ENCODE measurements at places on chromosomes 12 and 14.

DNA sequence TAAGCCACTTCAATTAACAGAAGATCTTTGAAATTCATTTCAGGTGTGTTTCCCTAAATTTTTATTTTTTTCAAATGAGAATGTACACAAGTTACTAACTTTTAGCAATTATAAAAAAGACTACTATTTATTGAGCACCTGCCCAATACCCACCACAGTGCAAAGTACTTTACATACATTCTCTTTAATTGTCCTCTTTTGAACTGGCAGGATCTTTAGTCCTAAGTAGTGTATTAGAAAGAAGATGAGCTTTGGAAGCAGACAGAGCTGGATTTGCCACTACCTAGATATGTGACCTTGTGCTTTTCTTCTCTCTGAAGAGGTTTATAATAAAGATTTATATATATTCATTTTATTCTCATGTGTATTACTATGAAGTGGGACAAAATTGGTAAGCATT is 63.7 kb downstream of the TMEM117 start:
- no peak for DNase-seq

GRCh38 chr12:18120899-18121298 is 30.9 kb upstream of the RERGL start:
- DNase-seq, result no peak

DNA sequence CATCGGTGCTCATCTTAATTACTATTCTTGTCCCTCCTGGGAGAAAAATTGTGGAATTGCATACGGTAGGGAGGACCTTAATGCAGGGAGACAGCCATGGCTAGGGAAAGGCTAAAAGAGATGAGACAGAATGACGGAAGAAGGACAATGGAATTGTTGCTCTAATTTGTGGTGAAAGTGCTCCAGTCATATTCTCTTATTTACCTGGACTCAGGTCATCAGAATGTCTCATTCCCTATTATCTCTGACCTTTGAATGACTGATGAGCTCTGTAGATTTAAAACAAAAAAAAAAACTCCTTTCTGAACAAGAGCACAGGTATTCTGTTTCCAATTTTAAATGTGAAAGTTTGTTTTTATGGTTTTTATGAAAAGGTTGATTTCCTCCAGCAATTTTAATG is 8.6 kb upstream of the EPS8 start:
- no peak for DNase-seq

DNA sequence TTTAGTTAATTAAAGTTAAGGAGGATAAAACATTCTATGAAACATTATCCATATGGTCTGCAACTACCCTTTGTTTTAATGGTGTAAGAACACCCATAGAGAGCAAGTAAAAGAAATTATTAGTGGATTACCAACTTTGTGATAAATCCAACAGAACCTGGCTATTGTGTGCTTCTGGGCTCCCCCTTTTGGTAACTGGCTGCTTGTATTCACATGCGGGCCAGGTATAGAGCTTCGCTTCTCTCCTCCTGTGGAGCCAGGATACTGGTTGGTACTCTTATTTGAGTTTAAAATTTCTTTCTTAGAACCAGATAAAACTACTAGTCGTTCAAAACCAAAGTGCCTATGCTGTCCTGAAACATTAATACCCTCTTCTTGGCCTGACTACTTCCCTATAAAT is 81.0 kb downstream of the PTPRR start:
- DNase-seq, result no peak

DNA sequence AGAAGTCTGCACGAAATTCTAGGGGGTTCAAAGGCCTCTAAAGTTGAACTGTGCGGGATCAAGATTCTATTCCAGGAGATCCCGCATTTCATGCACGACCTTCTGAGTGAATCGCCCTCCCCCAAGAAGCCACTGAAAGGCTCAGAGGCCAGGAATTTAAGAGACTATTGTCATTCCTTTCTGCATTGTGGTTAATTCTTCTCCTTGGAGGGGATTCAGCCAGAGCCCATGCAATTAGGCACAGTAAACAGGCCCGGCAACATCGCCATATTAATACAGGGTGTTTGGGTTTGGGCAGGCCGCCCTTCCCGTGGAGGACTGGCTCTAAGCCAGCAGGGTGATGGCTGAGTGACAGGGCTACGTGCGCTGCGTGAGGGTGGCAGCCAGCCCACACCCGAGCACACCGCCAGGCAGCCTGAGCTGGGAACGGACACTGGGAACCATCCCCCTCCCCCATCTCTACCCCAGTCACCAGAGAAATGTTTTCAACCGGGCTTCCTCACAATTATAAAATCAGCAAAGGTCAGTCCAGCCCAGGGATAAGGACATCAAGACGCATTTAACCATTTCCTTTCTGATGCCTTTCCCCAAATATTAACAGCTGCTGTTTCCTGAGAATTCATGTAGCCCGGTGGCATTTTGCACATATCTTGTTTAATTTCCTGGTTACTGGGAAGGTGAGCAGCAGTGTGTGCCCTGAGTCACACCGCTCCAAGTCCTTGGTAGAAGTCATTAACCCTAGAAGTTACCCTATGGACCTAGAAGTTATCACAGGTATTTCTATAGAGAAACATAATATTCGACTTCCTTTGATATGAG is 12.5 kb downstream of the EGLN3 start:
- DNase-seq, result no peak

DNA sequence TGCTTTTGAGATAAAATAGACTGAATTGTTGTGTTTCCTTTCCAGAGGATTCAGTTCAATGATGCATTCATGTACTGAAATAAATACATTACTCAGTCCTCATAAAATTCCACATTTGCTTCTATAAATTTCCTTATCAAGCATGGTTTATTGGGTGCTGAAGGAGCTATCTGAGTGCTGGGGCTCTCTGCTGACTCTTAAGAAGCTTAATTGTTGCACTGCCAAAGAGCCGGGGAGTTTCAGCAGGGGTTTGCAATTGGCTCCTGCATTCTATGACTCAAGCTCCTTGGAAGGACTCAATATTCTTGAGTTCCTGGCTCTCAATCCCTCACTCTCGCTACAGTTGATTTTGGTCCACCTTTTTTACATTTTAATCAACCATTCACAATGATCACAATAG is 69.8 kb upstream of the PYGL start:
- DNase-seq, result no peak

- DNase-seq, result no peak
These were observed 7.7 kb downstream of the RACGAP1 start for GRCh38 chr12:50017641-50018040.

DNA sequence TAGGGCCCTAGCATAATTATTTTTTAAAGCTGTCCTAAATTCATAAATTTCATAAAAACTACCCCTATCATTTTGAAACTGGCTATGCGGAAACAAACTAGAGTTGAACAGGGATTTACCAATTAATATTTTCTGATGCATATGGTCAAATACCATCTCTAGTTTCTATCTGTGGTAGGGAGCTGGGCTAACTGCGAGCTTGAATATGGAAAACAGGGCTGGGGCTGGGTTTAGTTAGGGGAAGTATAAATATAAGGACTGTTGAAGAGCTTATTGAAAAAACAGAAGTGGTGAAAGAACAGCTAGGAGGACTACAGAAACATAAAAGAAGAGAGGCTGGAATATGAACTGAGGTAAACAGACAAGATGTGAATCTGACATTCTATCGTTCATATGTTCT is 91.8 kb downstream of the SLC38A1 start:
- no peak for DNase-seq
